ENCODE measurements at places on chromosomes 5 and 9. TPM values are rescaled to one million over a fixed set of nuclear protein-coding genes. Genes with fewer than 3 reads are reported as not detected.

Gene MOB3B
- total RNA-seq, result 5.7 TPM

GRCh38 chr5:82208371-82208770 is 69.8 kb downstream of the RPS23 start:
- H3K36me3 ChIP-seq, result no peaks in the 10 kb centered on the region
- H3K27ac ChIP-seq, result no peak overlapping the region
- H3K27me3 ChIP-seq, result no peaks in the 10 kb centered on the region
- H3K4me1 ChIP-seq, result no peaks in the 10 kb centered on the region

- H3K4me3 ChIP-seq, result peak overlapping the region; percentile 2
- no peak for DNase-seq
- H3K27ac ChIP-seq, result peak overlapping the region; percentile 60
- H3K4me1 ChIP-seq, result peaks cover 25% of the 10 kb centered on the region
Measured at GRCh38 chr9:125549891-125550885, 156.8 kb downstream of the MAPKAP1 start.

DNA sequence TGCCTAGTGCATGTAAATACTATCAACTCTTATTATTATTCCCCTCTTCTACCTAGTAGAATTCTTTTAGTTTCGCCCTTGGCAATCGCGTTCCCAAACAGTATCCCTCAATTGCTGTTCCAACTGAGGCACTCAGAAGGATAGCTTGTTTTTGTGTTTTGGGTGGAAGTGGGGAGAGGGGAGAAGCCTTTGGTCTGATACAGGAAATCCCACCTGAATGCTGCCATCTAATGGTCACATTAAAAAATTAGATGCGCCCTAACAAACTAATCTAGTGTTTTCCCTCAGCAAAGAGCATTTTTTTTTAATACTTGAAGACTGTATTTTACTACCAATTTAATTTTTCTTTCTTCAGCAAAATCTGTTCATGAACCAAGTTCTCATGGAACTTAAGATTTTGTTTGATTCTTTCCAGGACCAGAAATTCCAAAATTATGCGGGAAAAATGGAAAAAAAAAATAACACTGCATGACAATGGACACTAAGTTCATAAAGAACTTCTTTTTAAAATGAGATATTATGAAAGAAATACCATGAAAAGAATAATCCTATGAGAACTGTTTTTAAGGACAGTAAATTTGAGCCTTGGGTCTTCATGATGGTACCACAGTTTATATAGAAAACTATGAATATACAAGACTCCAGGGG is 22.2 kb upstream of the GLDC start:
- DNase-seq, result no peak
- no peak overlapping the region for H3K27ac ChIP-seq

- no peaks in the 10 kb centered on the region for H3K36me3 ChIP-seq
- H3K27me3 ChIP-seq, result peaks cover 2% of the 10 kb centered on the region
- DNase-seq, result no peak
- no peak overlapping the region for H3K4me3 ChIP-seq
- H3K4me1 ChIP-seq, result no peaks in the 10 kb centered on the region
Measured at GRCh38 chr9:130993303-130994030, 15.5 kb upstream of the LAMC3 start.

Gene OLFML2A
- total RNA-seq, result 17.8 TPM

DNA sequence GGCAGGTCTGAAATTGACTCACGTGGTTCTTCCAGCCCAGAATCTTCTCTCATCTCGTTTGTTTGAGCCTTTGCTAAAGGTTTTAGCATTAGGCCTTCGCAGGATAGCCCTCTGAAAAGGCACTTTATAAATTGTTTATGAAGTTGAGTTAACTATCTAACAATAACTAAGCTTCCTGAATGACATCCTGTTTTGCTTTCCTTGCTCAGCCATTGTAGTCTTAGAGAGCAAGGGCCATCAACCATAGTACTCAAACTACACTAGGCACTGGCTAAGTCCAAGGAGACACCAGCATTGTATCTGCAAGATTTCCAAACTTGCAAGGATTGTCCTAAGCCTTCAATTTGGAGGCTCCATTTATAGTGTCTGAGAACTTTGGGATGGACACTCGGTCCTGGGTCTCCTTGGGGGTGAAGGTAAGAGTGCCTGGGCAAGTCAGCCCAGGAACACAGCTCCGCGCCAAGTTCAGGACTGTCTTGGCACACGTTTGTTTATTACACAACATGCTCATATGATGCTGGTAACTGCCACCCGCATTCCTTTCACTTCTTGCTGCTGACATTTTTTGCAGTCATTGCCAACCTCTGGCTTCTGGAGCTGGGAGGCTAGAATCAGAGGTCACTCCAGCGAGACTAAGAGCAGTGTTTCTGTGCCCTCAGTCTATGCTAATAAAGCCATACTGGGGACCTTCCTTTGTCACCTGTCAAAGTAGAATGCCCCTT is 151.1 kb downstream of the ESM1 start:
- H3K4me1 ChIP-seq, result peaks cover 14% of the 10 kb centered on the region
- no peak overlapping the region for H3K4me3 ChIP-seq
- DNase-seq, result no peak
- H3K36me3 ChIP-seq, result no peaks in the 10 kb centered on the region
- no peaks in the 10 kb centered on the region for H3K27me3 ChIP-seq
- no peak overlapping the region for H3K27ac ChIP-seq

Gene BNIP1
- 12.4 TPM for total RNA-seq

Gene ANKRD20A1
- 2.1 TPM for total RNA-seq

DNA sequence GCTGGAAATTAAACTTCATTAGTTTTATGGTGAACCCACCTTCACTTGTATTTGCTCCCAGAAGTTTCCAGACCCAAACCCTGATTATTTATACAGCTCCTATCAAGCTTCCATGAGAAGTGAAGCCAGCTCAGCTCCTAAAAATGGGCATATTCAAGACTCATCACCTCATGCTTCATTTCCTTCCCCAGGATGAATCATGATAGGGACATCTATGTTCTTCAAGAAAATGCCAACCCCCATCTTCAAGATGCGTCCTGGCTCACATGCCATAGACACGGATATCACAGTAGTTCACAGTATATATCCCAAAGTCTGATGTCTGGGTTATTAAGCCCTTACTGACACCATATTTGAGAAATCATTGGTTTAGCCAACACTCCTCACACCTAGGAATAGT is 217.6 kb downstream of the NPR3 start:
- no peak overlapping the region for H3K4me3 ChIP-seq
- H3K4me1 ChIP-seq, result no peaks in the 10 kb centered on the region

- H3K27me3 ChIP-seq, result no peaks in the 10 kb centered on the region
- DNase-seq, result no peak
- H3K36me3 ChIP-seq, result peaks cover 17% of the 10 kb centered on the region
Measured at GRCh38 chr5:78001197-78001596, 225.1 kb upstream of the TBCA start.

DNA sequence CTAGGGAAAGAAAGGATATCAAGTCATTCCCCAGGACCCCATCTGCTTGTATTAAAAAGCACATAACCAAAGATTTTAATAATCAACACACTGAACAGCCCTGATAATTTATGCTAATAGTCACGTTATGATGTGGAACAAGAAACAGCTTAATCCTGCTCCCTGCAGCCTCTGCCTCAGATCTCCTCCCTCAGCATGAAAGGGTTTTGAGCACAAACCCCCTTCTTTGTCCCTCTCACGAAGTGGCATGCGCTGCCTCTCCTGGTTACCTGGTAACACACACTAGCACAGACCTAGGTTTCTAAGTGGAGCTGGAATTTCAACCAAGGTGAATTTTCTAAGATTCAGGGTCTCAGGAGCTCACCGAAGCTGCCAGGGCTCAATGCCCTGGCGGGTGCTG is 5.1 kb downstream of the IGFBPL1 start:
- H3K36me3 ChIP-seq, result no peaks in the 10 kb centered on the region
- DNase-seq, result no peak
- no peak overlapping the region for H3K27ac ChIP-seq
- no peak overlapping the region for H3K4me3 ChIP-seq
- no peaks in the 10 kb centered on the region for H3K27me3 ChIP-seq
- H3K4me1 ChIP-seq, result peaks cover 8% of the 10 kb centered on the region

- H3K27ac ChIP-seq, result no peak overlapping the region
- H3K4me1 ChIP-seq, result no peaks in the 10 kb centered on the region
Measured at GRCh38 chr5:64612344-64612961, 77.8 kb upstream of the SHISAL2B start.

DNA sequence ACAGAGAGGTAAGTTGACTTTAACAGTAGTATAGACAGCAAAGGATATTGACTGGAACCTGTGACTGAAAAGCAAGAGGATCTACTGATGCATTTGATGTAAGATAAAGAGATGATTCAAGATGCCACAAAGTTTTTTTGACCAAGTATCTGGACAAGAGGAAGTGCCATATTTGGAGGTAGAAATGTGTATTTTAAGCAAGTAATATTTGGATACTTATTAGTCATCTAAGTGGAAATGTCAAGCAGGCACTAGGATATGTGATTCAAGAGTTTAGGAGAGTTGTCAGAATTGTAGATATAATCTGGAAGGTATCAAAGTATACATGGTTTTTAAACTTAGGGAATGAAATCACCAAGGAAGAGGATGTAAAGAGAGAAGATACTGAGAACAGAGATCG is 686.1 kb upstream of the CHD1 start:
- H3K36me3 ChIP-seq, result no peaks in the 10 kb centered on the region
- no peak overlapping the region for H3K27ac ChIP-seq
- H3K27me3 ChIP-seq, result no peaks in the 10 kb centered on the region
- DNase-seq, result no peak
- H3K4me1 ChIP-seq, result no peaks in the 10 kb centered on the region
- H3K4me3 ChIP-seq, result no peak overlapping the region

GRCh38 chr5:97135868-97136267 is 6.5 kb downstream of the LIX1 start:
- H3K4me1 ChIP-seq, result no peaks in the 10 kb centered on the region
- no peak overlapping the region for H3K27ac ChIP-seq
- no peaks in the 10 kb centered on the region for H3K36me3 ChIP-seq
- no peak overlapping the region for H3K4me3 ChIP-seq

GRCh38 chr5:177459357-177459756 is 12.7 kb downstream of the PRR7 start:
- no peak for DNase-seq
- no peak overlapping the region for H3K27ac ChIP-seq
- no peaks in the 10 kb centered on the region for H3K27me3 ChIP-seq
- no peak overlapping the region for H3K4me3 ChIP-seq
- H3K4me1 ChIP-seq, result peaks cover 31% of the 10 kb centered on the region
- peaks cover 24% of the 10 kb centered on the region for H3K36me3 ChIP-seq

GRCh38 chr9:70093944-70094343 is 50.3 kb downstream of the MAMDC2 start:
- H3K36me3 ChIP-seq, result no peaks in the 10 kb centered on the region
- no peak for DNase-seq
- H3K27ac ChIP-seq, result no peak overlapping the region
- H3K4me1 ChIP-seq, result peaks cover 3% of the 10 kb centered on the region
- no peak overlapping the region for H3K4me3 ChIP-seq

- no peak overlapping the region for H3K4me3 ChIP-seq
- peaks cover 16% of the 10 kb centered on the region for H3K4me1 ChIP-seq
- H3K27me3 ChIP-seq, result no peaks in the 10 kb centered on the region
- H3K36me3 ChIP-seq, result no peaks in the 10 kb centered on the region
Measured at GRCh38 chr9:94860678-94861588, 134.4 kb downstream of the AOPEP start.

DNA sequence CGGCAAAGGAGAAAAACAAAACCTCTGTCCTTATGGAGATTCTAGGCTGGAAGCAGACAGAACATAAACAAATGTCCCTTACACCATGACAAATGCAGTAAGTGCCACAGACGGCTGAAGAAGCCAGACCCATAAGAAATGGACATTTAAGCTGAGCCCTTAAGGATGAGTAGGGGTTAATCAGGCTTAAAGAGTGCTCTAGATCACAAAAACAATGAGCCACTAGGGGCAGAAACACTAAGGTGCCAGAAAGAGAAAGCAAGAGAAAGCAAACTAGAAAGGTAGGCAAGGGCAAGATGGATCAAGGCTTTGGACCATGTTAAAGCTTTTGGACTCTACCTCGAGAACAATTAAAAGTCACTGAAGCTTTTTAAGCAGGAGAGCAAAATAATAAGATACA is 326.9 kb upstream of the WWC1 start:
- H3K27me3 ChIP-seq, result no peaks in the 10 kb centered on the region
- no peak for DNase-seq
- H3K4me1 ChIP-seq, result no peaks in the 10 kb centered on the region
- no peak overlapping the region for H3K4me3 ChIP-seq
- no peaks in the 10 kb centered on the region for H3K36me3 ChIP-seq
- H3K27ac ChIP-seq, result no peak overlapping the region

GRCh38 chr5:90336752-90337151 is 72.8 kb downstream of the CETN3 start:
- H3K27me3 ChIP-seq, result no peaks in the 10 kb centered on the region
- no peaks in the 10 kb centered on the region for H3K4me1 ChIP-seq
- no peak for DNase-seq
- no peak overlapping the region for H3K4me3 ChIP-seq
- no peaks in the 10 kb centered on the region for H3K36me3 ChIP-seq

- no peak overlapping the region for H3K4me3 ChIP-seq
- no peak for DNase-seq
- no peaks in the 10 kb centered on the region for H3K27me3 ChIP-seq
Measured at GRCh38 chr5:40734986-40735385, 20.8 kb downstream of the TTC33 start.

DNA sequence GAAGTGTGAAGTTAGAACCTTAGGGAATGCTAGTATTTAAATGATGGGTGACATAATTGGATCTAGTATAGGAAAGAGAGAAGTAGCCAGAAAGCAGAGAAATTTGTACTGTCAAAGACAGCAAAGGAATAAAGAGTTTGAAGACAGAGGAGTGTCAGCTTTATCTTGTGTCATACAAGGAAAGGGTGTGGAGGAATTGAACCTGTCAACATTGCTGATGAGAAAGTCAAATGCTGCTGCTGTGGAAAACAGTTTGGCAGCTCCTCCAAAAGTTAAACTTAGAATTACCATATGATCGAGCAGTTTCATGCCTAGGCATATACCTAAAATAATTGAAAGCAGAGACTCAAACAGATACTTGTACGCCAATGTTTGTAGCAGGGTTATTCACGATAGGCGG is 63.7 kb downstream of the DENND4C start:
- no peak for DNase-seq
- no peaks in the 10 kb centered on the region for H3K27me3 ChIP-seq
- H3K36me3 ChIP-seq, result peaks cover 12% of the 10 kb centered on the region
- no peak overlapping the region for H3K27ac ChIP-seq
- no peaks in the 10 kb centered on the region for H3K4me1 ChIP-seq
- no peak overlapping the region for H3K4me3 ChIP-seq

DNA sequence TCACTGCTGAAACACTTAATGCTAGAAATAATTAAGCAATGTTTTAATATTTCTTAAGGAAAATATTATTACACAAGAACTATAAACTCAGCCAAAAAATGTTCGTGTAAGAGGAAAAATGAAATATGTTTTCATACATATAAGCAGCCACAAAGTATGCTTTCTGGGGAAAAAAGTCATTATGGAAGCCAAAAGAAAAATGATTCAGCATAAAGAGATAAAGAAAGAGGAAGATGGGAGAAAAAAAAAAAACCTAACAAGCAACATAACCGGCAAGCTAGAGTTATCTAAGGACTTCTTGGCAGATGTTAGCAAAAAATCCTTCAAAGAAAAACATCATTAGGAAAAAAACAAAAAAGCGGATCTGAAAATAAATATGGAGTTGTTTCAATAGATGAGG is 179.1 kb downstream of the MUSK start:
- H3K27ac ChIP-seq, result no peak overlapping the region
- DNase-seq, result no peak
- no peaks in the 10 kb centered on the region for H3K27me3 ChIP-seq
- no peaks in the 10 kb centered on the region for H3K36me3 ChIP-seq

- H3K4me1 ChIP-seq, result no peaks in the 10 kb centered on the region
- H3K36me3 ChIP-seq, result no peaks in the 10 kb centered on the region
- H3K27ac ChIP-seq, result no peak overlapping the region
- no peaks in the 10 kb centered on the region for H3K27me3 ChIP-seq
- H3K4me3 ChIP-seq, result no peak overlapping the region
- no peak for DNase-seq
Measured at GRCh38 chr5:133890776-133891280, 77.6 kb downstream of the C5orf15 start.

Gene STKLD1
- total RNA-seq, result 1.8 TPM
